ENCODE measurements at places on chromosomes 3 and 15. TPM values are rescaled to one million over a fixed set of nuclear protein-coding genes. Genes with fewer than 3 reads are reported as not detected.

Gene SEMA3B
- total RNA-seq: 390 TPM

DNA sequence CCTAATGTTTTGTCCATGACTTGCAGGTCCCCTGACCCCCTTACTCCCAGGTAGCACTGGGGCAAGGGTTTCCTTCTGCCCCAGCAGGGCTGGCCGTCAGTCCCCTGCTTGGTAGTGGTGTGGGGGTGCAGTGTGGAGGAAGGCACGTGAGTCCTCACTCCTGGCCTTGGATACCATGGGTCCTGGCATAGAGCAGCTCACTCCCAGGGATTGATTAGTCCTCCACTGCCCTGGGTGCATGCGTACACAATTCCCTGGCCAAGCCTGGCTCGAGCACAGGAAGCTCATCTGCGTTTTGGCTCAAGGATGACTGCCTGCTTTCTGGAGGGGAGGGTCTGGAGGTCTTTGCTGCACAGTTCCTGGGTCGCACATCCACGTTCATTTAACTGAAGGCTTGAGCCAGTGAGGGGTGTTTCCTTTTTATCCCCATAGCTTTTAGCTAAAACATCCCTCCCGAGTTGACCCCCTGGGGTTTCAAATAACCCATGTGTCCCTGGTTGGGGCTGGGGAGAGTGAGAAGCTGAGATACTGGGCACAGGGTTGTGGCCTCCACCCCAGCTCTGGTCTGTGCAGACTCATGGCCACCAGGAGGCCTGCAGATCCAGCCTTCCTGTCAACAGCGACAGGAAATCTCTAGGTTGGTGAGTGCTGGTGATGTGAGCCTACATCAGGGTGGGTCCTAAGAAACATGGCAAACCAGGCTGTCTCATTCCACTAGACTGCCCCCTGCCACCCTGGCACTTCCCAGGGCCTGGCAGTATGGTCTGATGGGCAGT, 11.5 kb downstream of the HEMK1 start:
- DNase-seq: no peak

DNA sequence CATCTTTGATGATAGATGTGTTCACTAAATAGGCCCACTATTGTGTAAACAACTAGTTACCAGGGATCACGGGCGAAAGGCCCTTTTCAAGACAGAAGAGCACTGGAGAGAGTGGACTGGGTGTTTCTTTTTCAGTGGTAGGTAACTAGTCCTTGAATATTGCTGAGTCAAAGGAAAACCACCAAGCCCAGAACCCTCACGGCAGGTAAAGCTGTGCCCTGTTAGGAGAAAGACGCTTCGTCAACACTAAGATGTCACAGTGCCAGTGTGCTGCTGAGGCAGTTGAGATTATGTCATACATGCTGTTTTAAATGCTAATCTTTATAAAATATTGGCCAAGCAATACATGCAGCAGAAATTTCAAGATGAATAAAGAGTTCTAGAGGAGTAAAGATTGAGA, 578.6 kb downstream of the PYDC2 start:
- DNase-seq: no peak

- no peak for DNase-seq
Measured at GRCh38 chr3:126291537-126291936, 65.7 kb downstream of the KLF15 start.

GRCh38 chr15:61996056-61996635, 64.1 kb downstream of the VPS13C start:
- no peak for DNase-seq

GRCh38 chr15:86055688-86056087, 24.0 kb upstream of the AGBL1 start:
- DNase-seq: no peak
